ENCODE measurements at places on chromosomes 3 and 15.

DNA sequence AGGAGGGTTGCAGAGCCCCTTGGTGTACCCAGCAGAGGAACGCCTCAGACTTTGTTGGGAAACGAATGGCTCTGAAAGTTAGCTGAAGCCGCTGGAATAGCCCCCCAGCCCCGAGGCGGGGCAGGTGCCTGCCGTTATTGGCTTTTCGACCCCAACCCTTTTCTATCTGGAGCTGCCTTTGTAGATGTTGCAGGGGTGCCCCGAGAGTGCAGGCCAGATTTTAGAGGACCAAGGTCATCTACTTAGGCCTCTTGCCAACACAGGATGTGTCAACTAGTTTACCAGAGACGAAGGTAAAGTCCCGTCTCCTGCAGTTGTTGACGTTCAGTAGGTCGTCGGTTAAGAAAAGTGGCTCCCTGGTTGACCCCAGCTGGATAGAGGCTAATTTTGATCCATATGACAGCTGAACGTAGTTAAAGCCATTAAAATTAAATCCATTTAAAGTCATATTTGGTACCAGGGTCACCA is 579 bp upstream of the UBE3A start:
- no peak for DNase-seq

DNA sequence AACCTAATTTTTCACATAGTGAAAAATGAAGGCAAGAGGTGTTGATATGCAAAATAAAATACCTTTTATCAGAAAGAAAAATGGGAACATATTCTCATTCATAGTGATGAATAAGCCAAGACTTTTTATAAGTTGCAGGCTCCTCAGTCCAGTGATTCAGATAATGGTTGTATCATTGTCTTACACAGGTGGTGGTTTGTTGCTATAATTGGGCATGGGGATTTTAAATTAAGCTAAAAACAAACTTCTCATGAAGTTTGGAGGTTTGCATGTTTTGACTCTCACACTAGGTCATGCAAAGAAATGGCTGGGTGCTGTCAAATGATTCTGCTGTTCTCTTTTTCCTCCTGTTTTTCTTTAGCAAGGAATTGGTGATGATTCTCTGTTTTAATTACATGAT is 60.8 kb upstream of the SKIL start:
- no peak for DNase-seq

DNA sequence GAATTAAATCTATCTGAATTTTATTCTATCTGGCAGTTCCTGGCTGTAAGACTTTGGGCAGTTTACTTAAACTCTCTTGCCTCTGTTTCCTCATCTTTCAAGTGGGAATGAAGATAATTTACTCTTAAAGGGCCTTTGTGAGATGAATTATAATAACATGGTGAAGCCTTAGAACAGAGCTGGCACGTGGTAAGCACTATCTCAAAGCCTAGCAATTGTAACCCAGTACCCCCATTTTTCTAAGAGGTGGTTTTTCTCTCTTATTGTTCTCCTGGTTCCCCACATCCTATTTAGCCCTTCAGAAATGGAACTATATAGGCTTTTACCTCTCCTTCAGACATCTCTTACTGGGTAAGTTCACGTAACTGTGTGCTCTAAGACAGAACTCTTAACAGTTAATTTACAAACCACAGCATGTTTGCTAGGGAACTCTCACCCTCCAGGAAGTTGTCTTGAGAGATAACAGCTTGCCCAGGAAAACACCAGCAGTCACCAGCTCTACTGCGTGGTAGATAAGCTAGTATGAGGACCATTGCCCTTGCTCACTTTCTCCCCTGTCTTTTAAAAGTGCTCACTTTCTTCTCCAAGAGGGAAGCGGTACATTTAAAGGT is 12.3 kb upstream of the CRBN start:
- DNase-seq: no peak

GRCh38 chr3:39960515-39961191 is 151.2 kb downstream of the MYRIP start:
- no peak for DNase-seq

DNA sequence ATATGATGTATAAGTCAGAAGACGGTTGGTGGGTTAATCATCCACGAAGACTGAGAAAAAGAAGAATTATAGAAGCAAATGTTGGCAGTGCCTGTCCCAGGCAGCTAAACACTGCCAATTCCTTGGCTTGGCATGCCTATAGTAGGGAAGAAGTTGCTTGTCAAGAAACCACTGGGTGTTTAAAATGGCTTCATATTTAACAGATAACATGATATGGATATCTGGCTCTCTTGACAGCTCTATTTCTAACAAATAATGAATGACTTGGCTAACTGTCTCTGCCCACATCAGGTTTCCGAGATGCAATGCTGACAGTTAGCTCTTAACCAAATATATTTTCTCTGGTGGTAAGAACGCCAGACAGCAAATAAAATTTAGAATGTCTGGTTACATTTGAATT is 341.7 kb upstream of the KCNMB2 start:
- DNase-seq: no peak

DNA sequence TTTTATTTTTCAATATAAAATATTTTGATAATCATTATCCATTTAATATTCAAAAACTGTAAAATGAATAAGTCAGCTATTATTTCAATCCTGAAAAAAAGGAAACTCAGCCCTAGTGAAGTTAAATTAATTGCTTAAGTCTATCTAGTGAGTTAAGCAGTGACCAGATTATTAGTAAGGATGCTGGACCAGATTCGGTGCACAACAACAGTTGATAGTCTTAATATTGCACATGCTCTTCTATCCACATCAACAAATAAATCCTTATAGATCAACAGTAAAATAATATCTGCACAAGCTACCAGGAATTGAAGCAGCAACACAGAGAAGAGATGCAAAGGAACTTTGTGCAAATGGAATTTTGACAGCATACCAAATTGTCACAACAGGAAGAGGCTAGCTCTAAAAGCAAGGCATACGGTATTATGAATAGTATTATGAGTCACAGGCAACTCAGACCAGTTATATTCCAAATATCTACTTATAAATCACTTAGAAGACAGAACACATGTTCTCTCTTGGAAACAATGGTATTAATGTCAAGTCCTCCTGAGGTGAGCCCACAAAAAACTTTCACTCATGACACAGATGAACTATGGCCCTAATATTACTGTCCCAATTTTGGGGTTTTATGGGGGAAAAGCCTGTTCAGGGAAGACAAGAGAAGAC is 24.9 kb downstream of the VPS13C start:
- no peak for DNase-seq

DNA sequence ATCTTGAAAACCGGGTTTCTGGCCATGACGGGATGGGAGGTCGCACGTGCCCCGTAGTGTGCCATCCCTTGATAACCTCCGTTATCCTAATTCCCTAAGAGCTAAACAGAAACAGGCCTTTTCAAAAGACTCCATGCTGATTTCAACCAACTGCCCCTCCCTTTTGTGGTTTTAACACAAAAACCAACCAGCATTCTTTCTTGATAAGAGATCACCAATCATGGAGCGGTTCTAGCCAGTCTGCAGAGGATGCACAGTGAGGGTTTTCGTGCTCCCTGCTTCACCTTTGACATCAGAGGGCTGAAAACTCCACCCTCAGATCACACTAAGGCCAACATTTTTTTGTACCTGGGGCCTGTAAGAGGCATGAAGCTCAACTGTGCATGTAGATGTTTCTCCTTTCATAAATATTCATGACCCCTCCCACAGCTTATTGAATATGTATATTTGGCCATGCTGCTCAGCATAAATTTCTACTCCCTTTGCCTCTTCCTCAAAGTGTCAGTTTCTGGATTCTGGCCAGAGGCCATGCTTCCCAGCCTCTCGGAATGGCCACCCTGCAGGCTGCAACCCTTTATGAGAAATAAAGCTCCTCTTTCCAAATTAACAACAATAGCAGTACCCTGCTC is 41.3 kb downstream of the FAM3D start:
- DNase-seq: no peak

DNA sequence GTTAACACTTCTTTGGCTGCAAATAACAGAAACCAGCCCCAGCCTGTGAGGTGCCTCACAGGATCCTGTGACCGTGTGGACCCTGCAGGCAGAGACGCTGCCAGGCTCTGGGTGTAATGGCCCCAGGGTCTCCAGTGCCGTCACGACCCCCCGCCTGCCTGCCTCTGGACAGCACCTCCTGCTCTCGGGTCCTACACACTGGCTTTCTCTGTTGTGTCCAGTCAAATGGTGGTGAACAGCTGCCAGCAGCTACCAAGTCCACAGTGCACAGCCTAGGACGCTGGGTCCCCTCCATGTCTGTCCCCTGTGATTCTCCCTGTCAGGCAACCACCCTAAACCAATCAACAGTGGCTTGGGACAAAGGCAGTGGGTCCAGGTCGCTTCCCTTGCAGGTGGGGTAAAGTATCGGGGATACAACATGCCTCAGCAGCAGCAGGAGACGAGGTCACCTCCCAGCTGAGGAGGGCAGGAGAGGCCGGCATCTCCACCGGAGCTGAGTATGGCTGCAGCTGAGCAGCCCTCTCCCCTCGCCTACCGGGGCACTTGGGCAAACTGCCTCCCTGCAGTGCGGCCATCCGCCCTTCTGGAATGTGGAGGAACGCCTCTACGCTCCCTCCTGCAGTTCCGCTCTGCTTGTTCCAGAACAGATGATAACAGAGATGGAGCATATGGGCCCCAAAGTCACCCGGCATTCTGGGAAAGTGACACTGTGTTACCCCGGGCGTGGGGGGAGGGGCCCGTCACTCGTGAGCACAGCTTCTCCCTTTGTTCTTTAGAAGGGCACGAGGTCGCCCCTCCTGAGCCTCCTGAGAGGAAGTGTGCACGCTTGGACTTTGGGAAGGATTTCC is 21.1 kb upstream of the SKOR1 start:
- no peak for DNase-seq

GRCh38 chr15:29139540-29140459 is 129.8 kb downstream of the NSMCE3 start:
- peak; percentile 7 for DNase-seq

DNA sequence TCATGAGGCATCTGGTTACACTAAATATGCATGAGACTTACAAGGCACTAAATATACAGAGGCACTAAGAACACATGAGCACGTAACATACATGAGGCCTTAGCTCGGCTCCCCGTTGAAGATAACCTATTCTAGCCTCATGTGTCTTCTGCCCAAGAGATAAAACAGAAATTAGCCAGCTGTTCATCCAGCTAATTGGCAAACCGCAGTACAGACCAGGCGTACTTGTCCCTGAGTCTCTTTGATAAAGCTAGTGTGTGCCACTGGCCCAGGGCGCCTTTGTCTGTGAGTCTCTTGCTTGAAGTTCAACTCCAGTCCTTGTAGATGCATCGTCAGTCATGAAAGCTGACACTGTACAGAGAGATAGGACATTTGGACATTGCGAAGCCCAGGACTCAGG is 121.9 kb upstream of the SPATA12 start:
- no peak for DNase-seq

DNA sequence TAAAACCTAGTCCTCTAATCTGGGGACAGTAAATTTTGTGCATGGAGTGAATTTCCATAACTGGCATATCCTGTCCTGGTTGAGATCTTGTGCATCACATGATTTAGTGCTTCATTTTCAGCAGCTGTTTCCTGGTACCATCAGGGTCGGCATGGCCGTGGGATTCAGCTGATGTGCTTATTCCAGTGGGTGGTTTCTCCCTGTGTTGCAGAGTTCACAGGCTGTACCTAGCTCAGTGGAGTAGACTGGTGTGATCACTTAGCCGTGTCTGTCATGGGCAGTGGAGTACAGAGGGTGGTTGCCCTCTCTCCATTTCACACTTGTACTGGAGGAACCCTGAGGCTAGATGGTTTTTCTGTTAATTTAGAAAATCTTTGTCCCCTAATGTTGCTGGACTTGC is 228.5 kb downstream of the PTPRG start:
- no peak for DNase-seq

DNA sequence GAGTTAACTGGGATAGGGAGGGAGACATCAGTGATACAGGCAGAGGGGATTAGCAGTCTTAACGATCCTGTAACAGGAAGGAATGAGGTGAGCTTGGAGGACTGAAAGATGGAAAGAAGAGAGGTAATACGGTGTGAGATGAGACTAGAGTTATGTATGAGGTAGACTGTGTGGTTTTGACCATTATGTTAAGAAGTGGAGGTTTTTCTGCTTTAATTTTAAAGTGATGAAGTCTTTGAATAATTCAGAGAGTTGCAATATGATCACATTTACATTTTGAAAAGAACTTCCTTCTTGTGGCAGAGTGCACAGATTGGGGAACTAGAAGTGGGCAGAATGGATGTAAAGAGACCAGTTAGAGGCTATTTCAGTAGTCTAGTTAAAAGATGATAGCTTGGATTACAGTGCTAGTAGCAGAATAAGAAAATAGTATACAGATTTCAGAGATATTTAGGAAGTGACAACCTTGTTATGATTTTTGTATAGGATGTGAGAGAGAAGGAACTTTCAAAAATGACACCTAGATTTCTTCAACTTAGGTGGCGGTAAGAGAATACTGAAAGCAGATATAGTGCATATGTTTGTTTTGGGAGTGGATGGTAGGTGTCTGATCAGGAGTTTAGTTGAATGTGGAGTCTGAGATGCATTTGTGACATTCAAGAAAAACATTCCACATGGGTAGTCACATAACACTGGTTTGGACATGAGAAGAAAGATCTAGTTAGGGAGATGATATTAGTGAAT is 40.5 kb downstream of the STT3B start:
- no peak for DNase-seq

DNA sequence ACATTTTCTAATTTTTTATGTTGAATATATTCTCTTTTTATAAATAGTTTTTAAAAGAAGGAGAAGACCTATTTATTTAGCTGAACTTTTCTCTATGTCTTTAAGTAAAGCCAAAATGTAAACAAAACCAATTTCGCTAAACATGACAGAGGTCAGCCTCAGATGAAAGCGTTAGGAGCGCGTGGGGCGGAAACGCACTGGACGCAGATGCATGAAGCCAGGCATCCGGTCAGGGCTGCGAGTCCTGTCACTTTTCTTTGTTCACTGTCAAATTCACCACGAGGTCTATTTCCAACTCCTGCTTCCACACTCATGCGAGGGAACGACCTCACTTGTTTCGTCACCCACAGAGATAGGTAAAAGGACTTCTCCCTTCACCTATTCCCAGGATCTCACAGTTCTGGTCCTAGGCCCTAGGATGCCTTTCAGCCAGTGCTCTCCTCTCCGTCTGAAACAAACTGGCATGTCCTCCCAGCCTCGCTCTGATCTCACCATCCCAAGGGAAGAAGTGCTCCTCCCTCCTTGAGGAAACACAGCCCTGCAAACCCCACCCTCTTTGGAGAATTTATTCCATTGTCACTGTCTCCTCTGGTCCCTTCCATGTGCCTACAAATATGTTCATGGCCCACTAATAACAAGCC is 57.9 kb downstream of the ITGB5 start:
- no peak for DNase-seq

DNA sequence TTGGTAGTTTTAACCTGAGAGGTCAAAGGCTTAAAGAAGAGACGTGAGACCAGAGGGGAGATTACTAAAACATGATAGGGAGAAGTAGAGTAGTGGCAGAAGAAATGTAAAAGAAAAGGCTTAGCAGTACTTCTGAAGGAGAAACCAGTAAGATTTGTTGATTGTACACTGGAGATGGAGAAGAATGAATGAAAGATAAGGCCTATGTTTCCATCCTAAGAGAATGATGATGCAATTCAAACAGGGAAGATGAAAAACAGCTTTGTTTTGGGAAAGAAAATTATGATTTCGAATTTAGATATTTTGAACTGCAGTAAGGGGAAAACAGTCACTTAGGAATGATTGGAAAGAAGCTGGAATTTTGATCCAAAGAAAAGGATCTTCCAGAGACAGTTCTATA is 97.4 kb upstream of the PLXND1 start:
- no peak for DNase-seq

Data from stimulated activated naive CD4-positive, alpha-beta T cell treated with Interleukin-2 at 50 U/mL for 16 hours (primary cell).